ENCODE measurements at places on chromosomes 6 and 20.

GRCh38 chr20:62021793-62022385 is 43.8 kb downstream of the TAF4 start:
- DNase-seq: no peak

- DNase-seq: no peak
Measured at GRCh38 chr6:219019-219570, 73.2 kb upstream of the DUSP22 start.

DNA sequence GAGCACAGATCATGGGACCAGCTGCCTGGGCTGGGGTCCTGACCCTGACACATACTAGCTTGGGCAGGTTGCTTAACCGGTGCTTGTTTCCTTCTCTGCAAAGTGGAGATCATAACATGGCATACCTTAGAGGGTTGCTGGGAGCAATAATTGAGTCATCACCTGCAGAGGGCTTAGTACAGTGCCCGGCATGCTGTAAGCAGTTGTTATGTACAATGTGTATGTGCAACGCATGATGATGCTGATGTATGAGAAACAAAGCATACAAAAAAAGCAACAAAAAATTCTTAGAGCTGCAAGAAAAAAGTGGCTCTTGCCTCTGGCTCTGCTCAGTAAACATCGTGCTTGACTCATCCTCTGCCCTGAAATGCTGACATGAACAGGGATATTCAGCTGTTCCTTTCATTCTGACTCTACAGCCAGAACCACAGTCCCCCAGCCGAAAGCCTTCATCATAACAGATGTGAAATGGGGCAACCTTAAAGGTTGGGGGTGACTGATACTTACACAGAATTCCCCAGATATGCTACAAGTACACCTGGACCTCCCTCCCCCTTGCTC is 91.7 kb downstream of the CLIC5 start:
- DNase-seq: no peak

DNA sequence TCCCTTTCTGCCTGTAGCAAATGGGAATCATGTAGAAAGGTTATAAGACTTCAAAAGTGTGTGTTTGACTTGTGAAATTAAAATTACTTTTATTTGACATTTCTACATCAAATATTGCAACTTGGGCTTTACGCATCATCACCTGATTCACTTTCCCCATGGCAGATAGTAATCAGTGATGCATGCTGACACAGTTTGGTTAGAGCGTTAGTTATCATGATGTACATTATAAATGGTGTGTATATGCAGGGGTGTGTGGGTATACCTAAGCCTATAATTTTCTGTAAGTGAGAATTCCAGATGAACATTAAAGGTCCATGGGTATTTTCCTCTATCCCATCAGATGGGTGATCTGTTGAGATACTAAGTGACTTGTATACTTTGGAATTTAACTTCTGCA is 141.5 kb downstream of the KLHL32 start:
- DNase-seq: no peak

- peak; percentile 43 for DNase-seq
Measured at GRCh38 chr6:106974336-106974998, at the start of gene CD24. TSS of gene CD24 (minus strand) at chr6:106974729. CDS start at chr6:106974646, 83 bp downstream.

DNA sequence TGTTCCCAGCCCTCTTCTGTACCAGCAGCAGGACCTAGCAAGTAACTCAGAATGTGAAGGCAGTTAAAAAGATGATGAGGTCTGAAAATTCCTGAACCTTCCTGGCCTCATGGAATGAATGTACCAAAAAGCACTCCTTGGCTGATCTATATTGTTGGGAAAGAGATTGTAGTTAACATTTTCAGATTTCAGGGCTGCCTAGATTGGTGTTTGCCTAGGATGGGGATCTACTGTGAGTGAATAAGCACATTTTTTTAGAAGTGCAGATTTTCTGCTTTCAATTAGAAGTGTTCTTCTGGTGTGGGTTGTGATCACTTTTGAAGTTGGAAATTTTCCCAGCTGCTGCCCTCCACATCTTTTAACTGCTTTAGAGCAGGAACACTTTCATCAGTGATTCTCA is 6.2 kb downstream of the MYLIP start:
- DNase-seq: no peak

DNA sequence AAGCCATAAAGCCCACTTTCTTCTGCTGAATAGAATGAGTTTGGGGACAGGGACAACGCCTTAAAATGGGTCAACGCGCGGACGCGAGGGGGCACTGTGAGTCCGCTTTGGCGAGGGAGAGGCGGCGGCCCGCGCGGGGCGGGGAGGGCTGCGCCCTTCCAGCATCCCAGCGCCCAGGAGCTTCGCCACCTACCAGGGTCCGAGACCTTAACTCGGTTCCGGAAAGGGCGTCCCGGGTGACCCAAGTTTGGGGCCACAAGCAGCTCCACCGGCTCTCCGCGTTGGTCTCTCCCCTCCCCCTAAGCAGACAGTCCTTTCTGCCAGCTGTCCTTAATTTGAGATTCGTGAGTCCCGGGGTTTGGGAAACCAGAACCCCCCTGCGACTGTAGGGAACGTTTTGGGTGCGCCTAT is 1.8 kb upstream of the SAMD5 start:
- peak; percentile 85 for DNase-seq

- DNase-seq: no peak
Measured at GRCh38 chr20:50870561-50871161, 60.6 kb downstream of the ADNP start.

DNA sequence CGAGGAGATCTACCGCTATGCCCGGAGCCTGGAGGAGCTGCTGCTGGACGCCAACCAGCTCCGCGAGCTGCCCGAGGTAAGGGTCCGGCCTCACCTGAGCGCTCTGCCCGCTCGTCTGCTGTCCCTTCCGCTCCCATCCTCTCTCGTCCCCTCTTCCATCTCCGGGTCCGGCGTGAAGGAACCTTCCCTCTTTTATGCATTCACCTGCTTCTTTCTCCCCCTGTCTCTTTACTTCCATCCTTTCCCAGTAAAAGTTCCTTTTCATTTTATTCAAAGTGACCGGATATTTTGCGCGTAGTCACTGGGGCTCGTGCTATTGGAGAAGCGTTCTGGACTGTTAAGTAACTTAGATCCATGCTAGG is 516 bp downstream of the LRRC1 start:
- no peak for DNase-seq

DNA sequence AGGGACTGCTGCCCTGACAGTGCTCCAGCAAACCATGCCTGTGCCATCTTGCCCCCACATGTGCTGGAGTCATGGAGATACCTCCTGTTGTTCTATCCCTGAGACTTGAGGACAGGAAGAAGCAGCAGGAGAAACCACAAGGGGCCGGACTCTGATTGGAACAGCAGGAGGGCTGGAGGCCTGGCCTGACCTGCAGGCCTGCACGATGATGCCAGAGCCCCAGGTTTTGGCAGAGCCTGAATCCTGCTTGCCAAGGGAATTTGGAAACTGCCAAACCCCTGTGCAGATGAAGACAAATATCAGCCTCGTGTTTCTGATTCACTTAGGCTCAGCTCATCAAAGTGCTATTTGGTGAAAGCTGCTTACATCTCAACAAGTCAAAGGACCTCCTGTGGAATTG is 177.6 kb downstream of the MAFB start:
- peak; percentile 43 for DNase-seq

- no peak for DNase-seq
Measured at GRCh38 chr20:25543068-25543467, 42.3 kb downstream of the NINL start.

DNA sequence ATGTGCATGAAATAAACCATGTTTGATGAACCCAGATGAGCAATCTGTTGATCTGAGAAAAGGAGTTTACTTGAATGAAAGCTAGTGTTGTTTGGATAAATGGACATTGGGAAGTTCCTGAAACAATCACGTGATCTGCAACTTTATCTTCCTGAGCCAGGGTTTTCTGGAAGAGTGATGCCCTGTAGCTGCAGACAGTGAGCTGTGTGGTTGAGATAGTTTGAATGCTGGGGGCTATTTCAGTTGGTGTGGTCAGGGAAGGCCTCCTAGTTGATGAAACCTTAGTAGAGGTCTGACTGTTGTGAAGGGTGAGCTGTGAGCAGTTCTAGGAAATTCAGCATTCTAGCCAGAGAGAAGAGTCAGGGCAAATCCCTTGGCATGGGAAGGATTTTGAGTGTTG is 643.7 kb downstream of the UTRN start:
- no peak for DNase-seq

GRCh38 chr6:24448828-24449525 is 40.4 kb downstream of the GPLD1 start:
- DNase-seq: no peak

- DNase-seq: no peak
Measured at GRCh38 chr6:49923826-49924225, 40.1 kb downstream of the DEFB114 start.

DNA sequence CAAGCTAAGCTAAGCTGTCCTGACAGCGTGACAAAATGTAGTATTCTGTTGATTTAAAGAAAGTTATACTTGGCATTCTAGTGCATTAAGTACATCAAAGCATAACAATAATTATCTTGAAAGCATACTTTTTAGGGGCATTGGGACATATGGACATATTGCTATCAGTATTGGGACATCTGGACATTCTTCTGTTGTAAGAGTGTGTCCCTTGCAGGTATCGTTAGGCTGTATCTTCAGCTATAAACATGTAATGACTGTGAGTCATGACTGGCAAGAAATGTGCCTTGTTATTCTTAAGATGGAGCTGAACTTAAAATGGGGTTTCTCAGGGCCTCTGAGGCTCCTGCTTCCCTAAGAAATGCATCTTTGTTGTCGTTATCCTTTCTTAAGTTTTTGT is 74.3 kb downstream of the ADGB start:
- DNase-seq: no peak

DNA sequence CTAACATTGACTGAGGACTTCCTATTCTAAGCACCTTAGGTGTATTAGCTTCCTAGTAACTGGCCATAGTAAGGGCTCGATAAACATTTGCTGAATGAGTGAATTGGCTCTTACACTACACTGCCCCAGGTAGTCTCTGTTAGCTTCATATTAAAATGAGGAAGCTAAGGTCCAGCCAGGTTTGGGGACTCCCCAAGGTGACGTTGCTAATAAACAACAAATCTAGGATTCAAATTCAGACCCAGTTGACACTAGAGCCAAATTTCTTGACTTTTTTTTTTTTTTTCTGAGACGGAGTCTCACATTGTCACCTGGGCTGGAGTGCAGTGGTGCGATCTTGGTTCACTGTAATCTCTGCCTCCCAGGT is 16.2 kb downstream of the ARHGAP40 start:
- DNase-seq: no peak

GRCh38 chr6:134921721-134922261 is 28.1 kb downstream of the ALDH8A1 start:
- no peak for DNase-seq

DNA sequence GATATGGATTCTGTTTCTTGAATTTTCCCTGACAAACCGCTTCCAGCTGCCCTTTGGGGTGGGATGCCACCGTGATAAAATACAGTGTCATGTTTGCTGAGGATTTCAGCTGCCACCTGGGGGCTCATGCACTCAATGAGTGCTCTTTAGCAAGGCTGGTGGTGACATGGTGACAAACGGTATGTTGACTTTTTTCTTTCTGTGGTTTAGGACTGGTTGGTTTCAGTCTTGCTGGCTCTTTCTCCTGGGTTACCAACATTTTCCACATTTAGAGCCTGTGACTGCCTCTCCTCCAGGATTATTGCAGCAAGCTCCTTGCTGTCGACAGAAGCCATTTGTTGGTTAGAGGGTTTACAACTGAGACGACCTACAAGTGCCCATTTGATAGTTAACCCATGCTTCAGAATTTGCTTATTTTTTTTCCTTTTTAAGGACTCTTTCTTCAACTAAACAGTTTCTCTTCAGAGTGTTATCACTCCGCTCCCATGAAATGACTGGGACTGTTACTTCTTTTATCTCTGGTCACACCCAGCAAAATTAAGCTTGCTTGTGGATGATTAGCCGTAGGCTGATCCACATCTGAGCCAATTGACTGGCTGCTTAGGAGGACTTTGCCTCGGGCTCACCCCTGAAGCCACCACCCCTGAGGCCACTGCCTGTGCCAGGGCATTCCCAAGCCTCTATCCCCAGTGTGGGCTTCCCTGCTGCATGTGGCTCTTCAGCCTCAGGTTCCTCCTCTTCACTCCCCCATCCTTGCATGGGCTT is 48.4 kb upstream of the CDYL start:
- DNase-seq: no peak

- no peak for DNase-seq
Measured at GRCh38 chr20:37360391-37361115, 14.6 kb downstream of the SRC start.

- no peak for DNase-seq
Measured at GRCh38 chr6:156160795-156161165, 616.4 kb upstream of the ARID1B start.

- DNase-seq: peak; percentile 43
Measured at GRCh38 chr20:46520976-46521579, 7.7 kb upstream of the ZNF334 start.

DNA sequence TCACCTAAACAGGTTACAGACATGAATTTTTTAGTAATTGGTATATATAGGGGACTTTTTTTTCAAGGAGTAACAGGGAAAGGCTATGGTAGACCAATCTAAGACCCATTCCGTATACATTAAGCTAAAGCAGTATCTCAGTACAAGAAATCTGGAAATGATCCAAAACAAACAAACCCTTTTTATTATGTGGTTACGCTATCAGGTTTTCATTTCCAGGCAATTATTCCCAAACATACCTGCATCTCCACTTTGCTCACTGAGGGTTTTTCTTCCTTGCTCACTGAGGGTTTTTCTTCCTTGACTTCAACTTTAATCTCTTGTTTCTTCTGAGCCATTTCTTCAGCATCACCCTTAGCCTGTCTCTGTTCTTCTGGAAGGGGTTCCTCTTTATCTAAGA is 107.3 kb downstream of the EPB41L2 start:
- no peak for DNase-seq

DNA sequence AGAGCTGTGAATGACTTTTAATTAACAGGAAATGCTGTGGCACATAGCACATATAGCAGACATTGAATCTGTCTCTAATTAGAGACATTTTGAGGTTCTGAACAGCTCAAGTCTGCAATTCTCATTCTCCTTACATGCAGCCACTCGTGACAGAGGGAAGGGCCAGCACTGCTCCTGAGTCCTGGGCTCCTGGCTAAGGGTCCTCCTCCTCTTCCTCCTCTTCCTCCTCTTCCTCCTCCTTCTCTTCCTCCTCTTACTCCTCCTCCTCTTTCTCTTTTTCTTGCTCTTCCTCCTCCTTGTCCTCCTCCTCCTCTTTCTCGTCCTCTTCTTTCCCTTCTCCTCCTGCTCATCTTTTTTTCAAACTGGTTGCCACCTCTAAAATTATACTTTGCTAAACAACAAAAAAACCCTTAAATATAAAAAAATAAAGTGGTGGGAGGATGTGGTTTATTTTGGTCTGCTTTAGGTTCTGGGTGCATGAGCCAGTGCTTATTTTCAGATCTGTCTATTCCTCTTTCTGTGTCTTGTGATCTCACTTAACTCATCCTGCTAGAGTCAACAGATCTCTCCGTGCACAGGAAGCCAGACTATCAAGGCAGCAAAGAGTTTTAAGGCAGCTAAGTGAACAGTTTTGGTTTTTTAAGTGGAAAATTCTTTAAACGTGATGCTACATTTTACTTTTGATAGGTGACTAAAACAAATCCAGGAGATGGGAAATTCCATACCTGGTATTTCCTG is 159.3 kb downstream of the CD83 start:
- no peak for DNase-seq

Data from Right ventricle myocardium superior (tissue), 1 donor.